SW 1271 (cell line): ENCODE measurements at places on chromosomes 3 and 15.

DNA sequence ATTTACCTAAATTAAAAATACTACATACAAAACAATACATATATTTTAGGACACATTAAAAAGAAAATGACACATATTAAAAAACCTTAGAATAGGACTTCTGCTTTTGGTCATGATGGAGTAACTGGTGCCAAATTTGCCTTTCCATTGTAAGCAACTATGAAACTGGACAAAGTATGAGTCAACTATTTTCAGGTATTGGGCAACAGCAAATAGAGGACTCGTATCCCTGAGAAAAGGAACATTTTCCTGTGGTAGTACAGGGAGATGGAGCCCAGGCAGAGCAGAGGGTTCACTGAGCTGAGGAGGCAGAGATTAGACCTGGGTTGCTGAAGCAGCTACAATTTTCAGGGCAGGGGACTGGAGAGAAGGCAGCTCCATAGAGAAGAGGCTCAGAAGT, 14.7 kb downstream of the CCR1 start:
- DNase-seq = no peak

DNA sequence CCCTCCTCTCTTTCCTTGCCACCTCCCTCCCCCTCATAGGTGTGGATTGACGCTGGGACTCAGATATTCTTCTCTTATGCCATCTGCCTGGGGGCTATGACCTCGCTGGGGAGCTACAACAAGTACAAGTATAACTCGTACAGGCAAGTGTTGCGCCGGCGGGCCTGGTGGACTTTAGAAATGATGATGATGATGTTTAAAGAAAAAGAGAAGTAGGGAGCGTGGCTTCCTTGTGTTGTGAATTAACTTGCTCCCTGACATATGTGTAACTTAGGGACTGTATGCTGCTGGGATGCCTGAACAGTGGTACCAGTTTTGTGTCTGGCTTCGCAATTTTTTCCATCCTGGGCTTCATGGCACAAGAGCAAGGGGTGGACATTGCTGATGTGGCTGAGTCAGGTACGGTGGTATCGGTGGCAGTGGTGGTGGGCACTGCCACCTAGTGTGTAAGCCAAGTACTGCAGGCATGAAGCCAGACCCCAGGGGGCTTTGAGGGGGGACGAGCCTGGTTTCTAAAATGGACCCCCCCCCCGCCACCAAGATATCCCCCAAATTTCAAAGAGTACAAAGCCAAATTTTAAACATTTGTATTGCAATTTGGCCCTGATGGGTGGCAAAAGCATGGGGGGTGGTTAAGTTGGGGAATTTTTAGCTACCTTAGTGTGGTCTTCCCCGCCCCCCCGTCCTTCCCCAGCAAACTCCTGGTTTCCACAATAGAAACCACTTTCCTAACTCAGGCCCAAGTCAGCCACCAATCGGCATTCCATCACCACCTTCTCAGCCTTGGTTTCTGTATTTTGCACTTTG, 65.6 kb downstream of the SLC6A6 start:
- DNase-seq = no peak

- DNase-seq = no peak
These were observed 24.5 kb upstream of the NEDD4 start for GRCh38 chr15:56017920-56018319.

- DNase-seq = no peak
These were observed 7.3 kb upstream of the TNFSF10 start for GRCh38 chr3:172530566-172530965.

- DNase-seq = no peak
These were observed 37.6 kb upstream of the EPHA6 start for GRCh38 chr3:96776818-96777217.

DNA sequence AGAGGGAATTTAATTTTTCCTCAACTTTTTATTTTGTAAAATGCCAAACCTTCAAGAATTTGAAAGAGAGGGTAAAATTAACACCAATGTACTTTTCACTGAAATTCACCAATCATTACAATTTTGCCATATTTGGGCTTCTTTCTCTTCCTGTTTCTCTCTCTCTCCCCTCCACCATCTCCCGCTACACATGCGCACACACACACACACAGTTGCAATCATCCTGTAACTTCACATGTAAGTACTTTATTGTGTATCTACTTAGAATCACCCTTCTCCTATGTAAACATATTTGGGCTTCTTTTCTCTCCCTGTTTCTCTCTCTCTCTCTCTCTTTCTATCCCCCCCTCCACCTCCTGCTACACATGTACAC, 7.4 kb downstream of the ARL14 start:
- no peak for DNase-seq

DNA sequence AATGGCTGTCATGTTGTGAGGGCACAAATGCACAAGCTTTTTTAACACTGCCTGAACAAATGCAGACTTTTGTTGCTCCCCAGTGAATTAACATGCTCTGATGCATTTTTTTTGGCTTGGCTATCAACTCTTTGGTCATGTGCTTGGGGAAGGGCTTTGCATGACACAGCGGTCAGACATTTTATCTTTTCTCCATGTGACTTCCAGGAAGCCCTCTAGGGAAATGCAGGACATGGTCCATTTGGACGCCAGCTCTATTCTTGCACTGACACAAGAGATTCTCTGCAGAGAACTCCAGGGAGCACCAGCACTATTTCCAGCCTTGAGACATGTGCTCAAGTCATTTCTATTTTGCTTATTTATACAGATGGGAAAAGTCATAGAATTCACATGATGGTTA, 46.2 kb downstream of the NEK11 start:
- no peak for DNase-seq

DNA sequence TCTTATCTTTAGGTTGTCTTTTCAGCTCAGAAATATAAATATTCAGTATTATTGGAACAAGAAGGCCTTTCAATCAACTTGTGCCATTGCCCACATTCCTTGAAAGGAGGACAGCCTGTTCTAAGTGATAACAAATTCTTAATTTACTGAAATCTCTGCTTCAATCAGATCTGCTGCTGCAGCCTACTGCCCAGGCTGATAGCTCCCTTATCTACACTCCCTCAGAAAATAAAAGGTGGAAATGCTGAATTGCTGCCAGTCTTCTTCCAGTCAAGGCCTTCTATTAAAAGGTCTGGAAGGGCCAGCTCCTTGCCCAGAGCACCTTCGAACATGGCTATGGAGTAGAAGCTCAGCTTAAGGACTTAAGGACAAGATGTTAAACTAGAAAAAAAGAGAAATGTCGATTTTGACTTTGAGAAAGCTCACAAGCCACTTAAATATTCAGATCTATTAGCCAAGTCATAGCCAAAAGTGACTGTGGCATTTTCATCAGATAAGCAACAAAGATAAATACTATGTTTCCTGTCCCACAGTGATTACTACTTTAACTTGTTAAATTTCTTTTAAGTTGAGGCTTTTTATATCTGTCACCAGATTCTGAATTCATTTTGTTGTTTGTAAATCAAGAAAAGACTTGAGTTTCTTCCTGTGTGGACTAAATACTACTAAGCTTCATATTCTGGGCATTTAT, 480.5 kb upstream of the CBLB start:
- DNase-seq = no peak

GRCh38 chr3:128486205-128486628, 6.8 kb downstream of the GATA2 start:
- no peak for DNase-seq

GRCh38 chr3:150594150-150594549, 9.0 kb upstream of the SELENOT start:
- no peak for DNase-seq

GRCh38 chr3:41629986-41630385, 331.9 kb downstream of the ULK4 start:
- no peak for DNase-seq

DNA sequence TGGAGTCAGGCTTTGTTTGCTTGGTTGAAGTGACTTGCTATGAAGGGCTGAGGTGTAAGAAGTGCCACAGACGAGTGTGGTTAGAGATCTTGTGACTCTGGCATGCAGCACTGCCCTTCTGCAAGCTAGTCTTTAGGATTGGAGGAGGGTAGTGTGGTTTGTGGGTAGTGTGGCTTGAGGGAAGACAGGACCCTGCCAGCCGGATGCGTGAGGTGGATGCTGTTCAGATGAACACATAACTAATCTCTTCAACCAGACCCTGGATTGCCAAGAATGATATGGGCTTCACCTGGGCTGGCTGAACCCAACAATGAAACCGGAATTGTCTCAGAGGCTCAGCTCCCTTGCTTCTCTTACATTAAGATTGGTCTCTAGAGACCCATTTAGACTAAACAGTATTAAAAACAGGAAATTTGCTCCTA, 32.7 kb downstream of the STARD9 start:
- no peak for DNase-seq

GRCh38 chr3:39150803-39151631, 2.4 kb downstream of the CSRNP1 start:
- peak; percentile 88 for DNase-seq

DNA sequence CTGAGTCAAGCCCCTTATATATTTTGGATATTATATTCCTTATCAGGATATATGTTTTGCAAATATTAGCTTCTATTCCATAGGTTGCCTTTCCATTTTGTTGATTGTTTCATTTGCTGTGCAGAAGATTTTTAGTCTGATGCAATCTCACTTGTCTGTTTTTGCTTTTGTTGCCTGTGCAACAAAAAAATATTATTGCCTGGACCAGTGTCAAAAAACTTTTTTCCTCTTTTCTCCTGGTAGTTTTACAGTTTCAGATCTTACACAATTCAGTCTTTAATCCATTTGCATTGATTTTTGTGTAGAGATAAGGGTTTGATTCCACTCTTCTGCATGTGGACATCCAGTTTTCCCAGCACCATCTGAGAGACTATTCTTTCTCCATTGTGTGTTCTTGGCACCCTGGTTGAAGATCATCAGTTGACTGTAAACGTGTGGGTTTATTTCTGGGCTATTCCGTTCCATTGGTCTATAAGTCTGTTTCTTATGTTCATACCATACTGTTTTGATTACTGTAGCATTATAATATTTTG, 228.9 kb upstream of the NR2E3 start:
- DNase-seq = no peak

DNA sequence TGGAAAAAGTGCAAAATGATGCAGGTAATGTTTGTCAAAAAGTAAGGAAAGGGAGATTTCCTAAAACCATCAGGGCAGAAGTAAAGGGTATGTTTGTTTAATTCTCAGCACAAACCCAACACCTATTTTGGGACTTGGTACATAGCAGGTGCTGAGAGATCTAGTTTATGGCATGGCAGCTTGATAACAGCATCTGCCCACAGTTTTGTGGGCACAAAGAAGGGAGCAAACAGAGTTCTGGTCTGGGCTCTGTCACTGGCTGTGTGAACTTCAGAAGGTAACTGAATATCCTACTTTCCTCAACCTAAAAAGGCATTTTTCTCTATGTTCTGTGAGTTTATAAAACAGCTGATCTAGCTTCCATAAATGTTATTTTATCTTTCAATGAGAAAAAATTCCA, 141.6 kb downstream of the PLCH1 start:
- no peak for DNase-seq

DNA sequence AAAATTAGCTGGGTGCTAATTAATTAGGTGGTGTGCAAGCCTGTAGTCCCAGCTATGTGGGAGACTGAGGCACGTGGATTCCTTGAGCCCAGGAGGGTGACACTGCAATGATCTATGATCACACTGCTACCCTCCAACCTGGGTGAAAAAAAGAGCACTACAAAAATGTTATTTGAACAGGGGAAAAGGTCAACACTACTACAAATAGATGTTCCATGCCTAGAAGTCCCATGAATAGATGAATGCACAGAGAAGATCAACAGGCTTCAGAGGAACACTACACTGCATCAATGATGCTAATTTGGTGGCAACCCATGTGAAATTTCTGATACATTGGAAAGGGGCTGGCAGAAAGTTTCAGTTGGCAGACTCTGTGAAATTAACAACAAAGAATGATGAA, 105.4 kb upstream of the FHIT start:
- no peak for DNase-seq

GRCh38 chr15:96320703-96321638, 9.5 kb upstream of the NR2F2 start:
- no peak for DNase-seq

- DNase-seq = no peak
These were observed 24.2 kb downstream of the ABHD2 start for GRCh38 chr15:89112341-89112971.

- no peak for DNase-seq
These were observed 70.4 kb downstream of the LSM3 start for GRCh38 chr3:14248849-14249523.

DNA sequence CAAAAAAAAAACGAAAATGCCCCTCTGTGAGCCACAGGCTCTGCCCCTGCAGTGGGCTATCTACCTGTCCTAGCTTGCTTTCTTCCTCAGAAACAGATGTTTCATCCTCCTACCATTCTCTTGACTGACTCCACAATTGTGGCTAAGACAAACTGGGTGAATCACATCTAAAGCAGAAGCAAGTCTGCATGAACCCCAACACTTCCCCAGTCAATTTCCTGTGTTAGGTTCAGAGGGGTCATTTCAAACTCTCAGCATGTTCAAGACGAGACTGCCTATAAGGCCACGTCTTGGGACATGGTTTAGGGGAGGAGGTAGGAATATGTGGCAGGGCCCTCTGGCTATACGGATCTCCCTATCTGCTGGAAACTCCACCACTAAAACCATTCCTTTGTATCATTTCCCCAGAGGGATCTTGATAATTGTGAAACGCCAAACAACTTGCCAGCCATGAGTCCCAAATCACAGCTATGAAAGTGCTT, 28.6 kb upstream of the ANKDD1A start:
- no peak for DNase-seq

- DNase-seq = no peak
These were observed 108.6 kb downstream of the ADCY5 start for GRCh38 chr3:123340336-123340735.

- DNase-seq = no peak
These were observed 69.0 kb upstream of the LPP start for GRCh38 chr3:188084752-188085583.

- peak; percentile 18 for DNase-seq
These were observed 847 bp downstream of the WHAMM start for GRCh38 chr15:82810061-82810889.

GRCh38 chr3:6228958-6229683, 631.8 kb upstream of the GRM7 start:
- DNase-seq = no peak

GRCh38 chr3:63685340-63685739, 32.9 kb downstream of the SNTN start:
- no peak for DNase-seq

DNA sequence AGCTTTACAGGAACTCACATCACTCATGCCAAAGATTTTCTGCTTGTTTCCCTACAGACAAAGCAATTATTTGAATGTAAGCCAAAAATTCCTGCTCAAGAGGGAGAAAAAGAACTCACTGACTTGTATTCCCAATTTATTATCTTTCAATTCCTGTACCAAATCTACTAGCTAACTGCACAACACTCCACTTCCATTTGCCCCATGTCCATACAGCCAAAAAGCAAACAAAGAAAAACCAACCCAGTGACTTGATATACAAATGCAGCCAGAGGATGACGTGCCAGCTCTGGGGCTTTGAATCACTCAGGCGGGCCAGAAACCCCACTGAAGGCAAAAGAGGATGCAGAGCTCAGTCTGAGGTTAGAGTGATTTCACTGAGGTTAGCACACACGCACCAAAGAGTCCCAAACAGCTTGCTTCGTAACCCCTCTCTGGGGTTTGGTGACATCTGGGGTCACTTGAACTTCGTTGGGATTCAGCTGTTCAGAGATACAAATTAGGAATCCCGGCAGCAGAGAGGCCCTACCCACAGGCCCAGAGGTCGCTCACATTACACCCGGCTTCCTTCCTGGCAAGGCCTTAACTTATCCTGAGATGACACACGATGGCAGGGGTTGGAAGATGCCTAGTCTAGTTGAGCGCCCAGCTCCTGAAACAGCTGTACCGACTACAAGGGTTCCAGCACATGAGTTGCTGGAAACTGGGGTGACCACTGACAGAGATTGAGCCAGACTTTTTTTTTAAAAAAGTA, 1.6 kb downstream of the RFTN1 start:
- DNase-seq = no peak
